Left lobe of liver (tissue), 2 donors: ENCODE measurements at places on chromosomes 16 and 17. TPM values are rescaled to one million over a fixed set of nuclear protein-coding genes. Genes with fewer than 3 reads are reported as not detected.
A peak's percentile ranks its signal among the peaks of the same experiment; 100 is the strongest.

Gene MT1E
- total RNA-seq, result 1,576 TPM

Gene GDPD1
- total RNA-seq, result 0.68 TPM

DNA sequence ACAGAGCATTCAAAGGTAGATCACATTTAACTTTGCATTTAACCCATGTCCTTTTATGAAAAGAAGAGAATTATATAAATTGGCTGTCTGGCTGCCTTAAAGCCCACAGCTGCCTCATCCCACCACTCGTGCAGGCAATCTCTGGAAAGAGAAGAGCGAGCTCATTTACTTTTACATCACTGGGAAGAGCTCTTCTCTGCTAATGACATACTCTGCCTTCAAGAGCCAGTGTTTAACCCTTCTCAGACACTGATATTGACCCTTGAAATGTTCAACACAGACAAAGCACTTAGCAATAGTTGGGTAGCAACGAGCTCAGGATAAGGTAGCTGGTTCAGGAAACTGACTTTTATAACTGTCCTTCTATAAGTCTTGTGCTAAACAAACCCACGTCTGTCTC, 6.8 kb downstream of the KRT38 start:
- no peak for DNase-seq

DNA sequence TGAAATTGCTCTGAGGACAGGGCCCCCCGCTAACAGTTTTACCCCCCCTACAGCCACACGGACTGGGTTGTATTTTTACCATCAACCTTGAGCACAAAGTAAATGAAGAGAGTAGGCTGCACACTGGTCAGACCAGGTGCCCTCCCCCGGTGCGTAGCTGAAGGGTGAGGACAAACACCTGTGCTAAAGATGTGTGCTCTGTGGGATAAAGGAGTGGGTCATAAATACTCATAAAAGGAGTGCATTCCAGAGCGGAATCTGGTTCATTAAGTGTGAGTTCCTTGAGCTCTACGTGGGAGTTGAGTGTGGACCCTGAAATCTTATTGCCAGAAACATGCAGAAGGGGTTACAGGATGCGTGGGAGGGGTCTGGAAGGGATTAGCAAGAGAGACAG, 217.0 kb downstream of the CCDC182 start:
- DNase-seq, result no peak

DNA sequence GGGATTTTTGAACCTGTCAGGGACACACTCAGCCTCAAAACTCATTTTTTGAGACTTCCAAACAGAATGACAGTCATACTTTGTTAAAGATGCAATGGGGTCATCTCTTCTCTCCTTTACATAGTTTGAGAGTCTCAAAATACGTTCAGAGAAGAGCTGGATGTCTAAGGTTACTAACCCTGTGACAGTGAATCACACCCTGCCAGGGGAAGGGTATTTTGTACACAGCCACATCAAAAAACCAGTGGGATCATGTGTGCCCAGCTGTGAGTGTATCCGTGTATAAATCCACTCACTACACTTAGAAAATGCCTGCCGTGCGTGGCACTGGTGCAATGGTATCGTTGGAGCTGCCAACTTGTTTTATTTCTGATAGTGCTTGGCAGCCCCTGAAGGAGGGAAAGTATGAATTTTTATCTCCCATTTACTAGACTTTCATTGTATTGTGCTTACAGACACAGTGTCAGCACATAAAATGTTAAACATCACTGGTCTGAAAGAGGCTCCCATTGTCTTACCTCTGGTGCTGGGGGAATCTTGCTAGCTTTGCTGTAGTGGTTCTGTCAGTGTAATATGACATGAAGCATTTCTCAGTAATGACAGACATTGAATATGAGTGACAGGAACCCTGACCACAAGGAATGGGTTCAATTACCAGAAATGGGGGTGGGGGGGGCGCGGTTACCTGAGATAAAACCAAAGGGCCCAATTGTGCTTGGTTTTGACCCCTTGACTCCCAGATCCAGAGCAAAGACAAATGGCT, 256.3 kb downstream of the FTO start:
- DNase-seq, result no peak

DNA sequence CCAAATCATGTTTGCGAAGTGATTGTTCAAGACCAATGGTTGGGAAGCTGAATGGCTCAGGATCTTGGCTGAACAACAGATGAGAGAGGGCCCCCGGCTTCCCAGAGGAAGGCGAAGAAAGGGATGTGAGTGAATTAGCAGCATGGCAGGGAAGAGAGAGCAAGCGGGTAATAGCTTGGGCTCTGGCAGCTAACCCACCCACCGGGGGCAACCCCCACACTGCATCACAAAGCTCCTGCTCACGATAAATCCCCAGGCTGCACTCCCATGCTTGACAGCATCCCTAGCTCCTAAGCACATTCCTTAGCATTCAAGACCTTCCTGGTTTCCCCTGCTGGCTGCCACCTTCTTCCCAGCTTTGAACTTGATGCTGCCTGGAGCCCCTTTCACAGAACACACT, 26.2 kb upstream of the EMP2 start:
- no peak for DNase-seq

GRCh38 chr17:17913695-17914332, 58.4 kb downstream of the TOM1L2 start:
- no peak for DNase-seq

DNA sequence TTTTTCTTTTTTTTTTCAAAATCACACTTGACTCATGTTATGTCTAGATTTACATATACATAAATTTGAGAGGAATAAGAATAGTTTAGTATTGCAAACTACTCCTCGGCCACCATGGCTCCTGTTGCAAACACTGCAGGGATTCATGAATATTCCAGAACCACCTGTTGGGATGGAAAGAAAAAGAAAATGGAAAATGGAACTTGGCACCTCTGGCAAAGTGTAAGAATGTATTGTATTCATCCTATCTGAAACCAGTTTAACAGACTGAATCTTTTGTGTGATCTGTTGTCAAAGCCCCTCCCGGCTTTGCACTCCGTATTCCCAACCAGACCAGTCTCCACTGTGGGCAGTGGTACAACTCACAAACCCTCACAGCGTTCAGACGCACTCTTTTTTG, 124.4 kb downstream of the SPECC1 start:
- DNase-seq, result no peak

Gene ANKRD40CL
- not detected for total RNA-seq

Gene NHERF1
- 156 TPM for total RNA-seq

GRCh38 chr16:56795011-56795410, 65.1 kb downstream of the NUP93 start:
- DNase-seq, result no peak

GRCh38 chr16:405548-406506, 4.1 kb downstream of the DECR2 start:
- DNase-seq, result peak; percentile 73

DNA sequence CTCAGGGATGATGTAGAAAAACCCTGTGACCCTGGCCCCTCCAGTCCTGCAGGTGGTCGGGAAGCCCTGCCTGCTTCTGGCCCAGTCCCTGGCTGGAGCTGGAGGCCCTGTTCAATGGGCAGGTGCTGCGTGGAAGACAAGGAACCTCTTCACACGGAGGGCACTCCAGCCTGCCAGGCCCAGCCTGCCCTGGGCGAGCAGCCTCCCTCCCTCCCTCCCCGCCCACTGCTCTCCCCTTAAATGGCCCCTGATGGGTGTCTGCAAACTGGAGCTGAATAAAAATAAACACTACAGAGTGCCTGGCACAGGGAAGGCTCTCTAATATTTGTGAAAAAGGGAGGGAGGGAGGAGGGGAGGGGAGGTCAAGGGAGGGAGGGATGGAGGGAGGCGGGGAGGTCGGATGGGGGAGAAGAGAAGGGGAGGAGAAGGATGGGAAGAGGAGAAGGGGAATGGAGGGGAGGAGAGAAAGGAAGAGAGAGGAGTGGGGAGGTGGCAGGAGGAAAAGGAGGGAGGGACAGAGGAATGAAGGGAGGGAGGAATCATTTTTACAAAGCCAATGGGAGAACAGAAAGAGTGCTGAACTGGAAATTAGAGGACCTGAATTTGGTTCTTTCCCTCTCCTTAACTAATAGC, 222.8 kb upstream of the TNRC6C start:
- DNase-seq, result peak; percentile 35

DNA sequence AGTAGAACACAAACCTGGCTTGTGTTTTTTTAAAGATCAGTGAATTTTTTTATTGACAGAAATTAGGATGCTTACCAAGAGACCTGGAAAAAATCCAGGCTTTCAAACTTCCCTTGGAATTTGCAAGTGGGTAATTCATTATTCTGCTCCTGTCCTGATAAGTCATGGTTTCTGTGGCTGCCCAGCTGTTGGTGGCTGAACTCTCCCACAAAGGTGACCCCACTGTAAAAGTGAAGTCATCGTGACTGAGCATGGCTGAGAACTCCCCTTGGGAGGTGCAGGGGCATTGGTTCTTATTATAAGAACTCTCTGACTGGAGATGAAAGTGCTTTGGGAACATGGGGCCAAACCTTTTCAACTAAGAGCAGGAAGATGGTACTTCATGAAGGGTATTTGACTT, 46.6 kb upstream of the TANC2 start:
- no peak for DNase-seq

- DNase-seq, result no peak
Observed at GRCh38 chr17:58097384-58098088, 14.3 kb downstream of the DYNLL2 start.

DNA sequence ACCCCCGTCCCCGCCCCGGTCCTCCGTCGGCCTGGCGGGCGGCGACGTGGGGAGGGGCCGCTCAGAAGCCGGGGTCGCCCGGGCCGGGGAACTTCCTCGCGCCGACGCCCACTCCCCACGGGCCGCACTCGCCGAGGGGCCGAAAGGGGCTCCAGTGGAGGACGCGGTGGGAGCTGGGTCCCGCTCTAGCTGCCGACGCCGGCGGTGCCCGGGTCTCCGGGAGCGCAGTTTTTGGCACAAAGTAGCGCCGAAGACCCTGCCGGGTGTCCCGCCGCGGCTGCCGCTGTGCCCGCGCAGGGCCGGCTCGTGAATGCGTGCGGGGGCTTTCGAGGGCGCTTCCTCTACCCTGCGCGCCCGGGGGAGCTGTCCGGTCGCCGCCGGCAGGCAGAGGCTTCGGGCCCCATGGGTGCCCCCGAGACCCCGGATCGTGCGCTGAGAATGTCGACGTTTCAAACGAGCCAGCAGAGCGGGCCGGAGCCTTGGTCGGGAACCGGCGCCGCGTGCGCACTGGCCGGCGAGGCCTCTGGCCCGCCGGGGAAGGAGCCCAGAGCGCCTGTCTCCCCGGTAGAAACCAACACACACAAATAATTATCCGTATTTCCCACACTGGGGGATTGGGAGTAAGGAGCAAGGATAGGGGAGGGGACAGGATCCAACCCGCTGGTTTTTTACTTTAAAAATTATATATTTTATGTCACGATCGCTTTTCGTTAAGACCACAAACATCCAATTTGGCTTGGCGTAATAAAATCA, 46.6 kb upstream of the SLC38A10 start:
- no peak for DNase-seq

- DNase-seq, result no peak
Observed at GRCh38 chr16:71288570-71288889, 672 bp downstream of the CMTR2 start.

GRCh38 chr17:30316736-30317135, 17.1 kb downstream of the TMIGD1 start:
- DNase-seq, result no peak

DNA sequence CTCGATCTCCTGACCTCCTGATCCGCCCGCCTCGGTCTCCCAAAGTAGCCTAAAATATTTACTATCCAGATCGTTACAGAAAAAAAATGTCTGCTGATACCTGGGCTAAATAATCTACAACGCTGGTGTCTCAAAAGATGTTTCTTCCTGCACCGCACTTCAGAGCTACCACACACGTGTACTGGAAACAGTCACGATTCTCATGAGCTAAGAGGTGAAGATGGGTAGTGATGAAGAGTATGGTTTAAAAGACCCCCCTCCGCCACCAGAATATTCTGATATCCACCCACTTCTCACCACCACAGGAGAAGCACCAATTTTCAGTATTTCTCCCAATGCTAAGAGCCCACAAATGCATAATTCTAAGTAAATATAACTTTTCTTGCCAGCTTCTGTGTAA, 50.2 kb downstream of the SMG6 start:
- DNase-seq, result no peak

GRCh38 chr17:75460295-75460694, 3.9 kb downstream of the TMEM94 start:
- DNase-seq, result no peak

DNA sequence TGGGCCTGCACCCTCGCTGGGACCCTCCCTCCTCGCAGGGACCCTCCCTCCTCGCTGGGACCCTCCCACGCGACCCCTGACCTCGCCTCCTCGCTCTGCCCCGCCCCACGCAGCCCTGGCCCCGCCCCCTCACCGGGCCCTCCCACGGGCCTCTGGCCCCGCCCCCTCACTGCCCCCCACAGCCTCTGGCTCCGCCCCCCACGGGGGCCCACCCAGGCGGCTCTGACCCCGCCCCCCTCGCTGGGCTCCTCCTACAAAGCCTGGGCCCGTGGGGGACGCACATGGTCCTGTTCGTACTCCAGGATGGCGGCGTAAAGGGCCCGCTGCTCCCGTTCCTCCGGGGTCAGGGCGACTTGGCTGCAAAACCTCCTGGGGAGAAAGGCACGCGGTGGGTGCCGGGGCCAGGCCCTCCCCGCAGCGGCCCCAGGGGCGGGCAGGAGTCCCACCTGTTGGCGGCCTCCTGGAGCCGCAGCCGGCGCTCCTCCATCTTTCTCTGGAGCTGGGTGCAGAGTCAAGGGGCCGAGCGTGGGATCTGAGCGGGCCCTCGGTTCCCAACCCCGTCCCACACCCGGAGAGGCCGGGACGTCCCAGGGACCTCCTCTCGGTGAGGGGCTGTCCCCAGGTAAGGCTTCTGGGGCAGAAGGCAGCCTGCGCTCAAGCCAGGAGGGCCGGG, 9.0 kb downstream of the VPS9D1 start:
- DNase-seq, result no peak

Gene PRRT2
- total RNA-seq, result 0.33 TPM

DNA sequence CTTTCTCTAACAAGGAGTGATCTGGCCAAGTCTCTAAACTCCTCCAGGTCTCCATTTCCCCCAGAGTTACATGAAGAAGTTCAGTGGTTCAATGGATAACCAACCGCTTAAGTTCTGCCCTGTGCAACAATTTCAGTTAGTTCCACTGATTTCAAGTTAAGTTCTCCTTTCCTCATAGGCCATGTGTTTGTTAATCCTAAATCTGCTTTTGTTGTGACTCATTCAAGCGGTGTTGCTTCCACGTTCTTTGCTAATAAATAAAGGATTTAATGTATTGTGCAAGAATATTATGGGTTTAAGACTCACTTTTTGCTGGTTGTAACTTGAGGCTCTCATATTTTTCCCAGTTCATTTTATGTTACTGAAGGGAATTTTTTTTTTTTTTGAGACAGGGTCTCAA, 36.3 kb downstream of the GNA13 start:
- no peak for DNase-seq

Gene ADAM11
- 0.13 TPM for total RNA-seq

GRCh38 chr16:66095676-66096075, 270.8 kb upstream of the CDH5 start:
- DNase-seq, result no peak

Gene MEOX1
- total RNA-seq, result not detected
